Muscle of arm (tissue), 14 donors: ENCODE measurements at places on chromosomes 3 and 15. TPM values are rescaled to one million over a fixed set of nuclear protein-coding genes. Genes with fewer than 3 reads are reported as not detected.

The FBN1 gene
- polyA plus RNA-seq = 265 TPM

The RAB27A gene
- 4.7 TPM for polyA plus RNA-seq

- no peak for DNase-seq
These were observed 15.5 kb downstream of the RGMA start for GRCh38 chr15:93073465-93073952.

DNA sequence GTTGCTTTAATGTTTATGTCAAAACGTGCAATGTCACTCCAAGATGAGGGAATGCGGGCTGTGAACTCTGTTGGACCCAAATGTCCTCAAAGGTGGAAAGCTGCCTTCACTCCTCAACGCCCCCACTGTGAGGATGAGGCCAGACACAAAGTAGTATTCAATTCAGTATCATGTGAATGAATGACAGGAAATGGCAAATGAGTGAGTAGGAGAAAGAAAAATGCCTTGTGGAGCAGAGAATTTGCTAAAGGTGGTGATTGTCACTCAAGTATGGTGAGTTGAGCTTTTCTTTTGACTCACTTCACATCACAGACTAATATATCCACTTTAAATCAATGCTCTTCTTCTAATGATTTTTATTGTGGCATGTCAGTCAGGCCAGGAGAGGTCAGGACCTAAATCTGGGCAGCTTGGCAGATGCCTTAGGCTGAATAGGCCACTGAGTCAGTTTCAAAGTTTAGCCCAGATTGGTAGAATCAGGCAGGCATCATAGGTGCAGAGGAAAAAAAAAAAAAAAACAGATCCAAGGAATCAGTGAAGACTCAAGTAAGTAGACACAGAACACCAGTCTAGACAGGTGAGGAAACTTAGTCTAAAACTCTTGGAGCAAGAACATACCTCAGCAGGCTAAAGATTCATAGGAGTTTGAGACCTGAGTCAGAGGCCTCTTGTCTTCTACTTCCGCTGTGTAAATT is 71.0 kb upstream of the ZBED2 start:
- DNase-seq = no peak

- no peak for DNase-seq
These were observed 24.5 kb downstream of the IQGAP1 start for GRCh38 chr15:90412356-90413194.

GRCh38 chr3:186638259-186638658 is 1.9 kb upstream of the FETUB start:
- no peak for DNase-seq
